ENCODE measurements at places on chromosomes 5 and 9.
A peak's percentile ranks its signal among the peaks of the same experiment; 100 is the strongest.

DNA sequence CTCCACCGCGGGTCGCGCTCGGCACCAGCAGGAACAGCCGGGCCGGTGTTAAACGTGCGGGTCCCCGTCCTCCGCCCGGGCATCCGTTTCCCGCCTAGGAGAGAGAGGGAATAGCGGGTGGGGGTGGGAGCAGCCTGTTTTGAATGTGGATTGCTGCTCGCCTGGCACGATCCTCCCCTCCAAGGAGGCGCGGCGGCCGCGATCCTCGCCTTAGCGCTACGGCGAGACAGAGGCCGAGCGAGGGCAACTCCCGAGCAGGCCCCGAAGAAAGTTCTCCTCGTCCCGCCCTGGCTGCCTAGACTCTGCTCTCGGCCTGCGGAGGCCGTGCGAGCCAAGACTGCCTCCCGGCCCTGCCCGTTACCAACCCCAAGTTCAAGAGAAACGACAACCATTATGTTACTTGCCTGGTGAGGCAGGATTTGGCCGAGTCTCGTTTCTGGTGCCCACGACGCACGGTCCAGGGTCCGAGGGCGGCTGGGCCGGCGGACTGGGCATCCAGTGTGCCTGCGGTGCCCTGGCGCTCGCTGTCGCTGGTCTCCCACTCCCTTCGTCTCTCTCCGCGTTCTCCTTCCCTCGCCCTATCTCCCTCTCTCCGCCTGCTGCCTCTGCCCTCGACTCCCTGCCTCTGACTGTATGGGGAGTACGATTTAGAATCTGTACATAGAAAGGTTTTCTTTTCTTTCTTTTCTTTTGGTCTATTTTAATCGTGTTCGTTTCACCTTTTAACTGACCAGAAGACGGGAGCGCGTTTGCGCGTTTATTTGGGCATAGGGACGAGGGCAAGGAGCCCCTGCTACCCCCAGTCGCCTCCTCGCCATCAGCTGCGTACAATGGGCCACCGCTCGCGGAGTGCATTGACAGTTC, 724 bp downstream of the NR2F1-AS1 start:
- H3K27me3 ChIP-seq: peaks cover 31% of the 10 kb centered on the region
- peaks cover 2% of the 10 kb centered on the region for H3K4me1 ChIP-seq
- H3K4me3 ChIP-seq: no peak overlapping the region
- peak; percentile 52 for DNase-seq

- H3K36me3 ChIP-seq: no peaks in the 10 kb centered on the region
- peak; percentile 73 for DNase-seq
- peak overlapping the region; percentile 20 for H3K4me3 ChIP-seq
- no peaks in the 10 kb centered on the region for H3K27me3 ChIP-seq
- peak overlapping the region; percentile 69 for H3K27ac ChIP-seq
These were observed 6.9 kb upstream of the WDR5 start for GRCh38 chr9:134128727-134129679.

DNA sequence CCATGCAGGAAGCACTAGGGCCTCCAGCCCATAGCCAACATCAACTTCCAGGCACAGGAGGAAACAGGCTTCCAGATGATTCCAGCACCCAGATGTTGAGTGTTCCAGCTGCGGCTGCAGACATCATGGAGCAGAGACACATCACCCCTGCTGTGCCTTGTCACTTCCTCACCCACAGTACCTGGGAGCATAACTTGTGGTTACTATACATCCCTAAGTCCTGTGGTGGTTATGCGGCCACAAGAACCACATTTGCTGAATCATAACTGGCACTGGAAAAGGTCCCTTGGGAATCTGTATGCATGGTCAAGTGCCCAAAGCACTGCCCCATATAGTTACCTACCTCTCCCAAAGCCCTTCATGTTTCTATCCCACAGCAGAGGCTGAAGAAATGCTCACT, 56.6 kb downstream of the WHRN start:
- DNase-seq: no peak
- no peaks in the 10 kb centered on the region for H3K4me1 ChIP-seq
- no peak overlapping the region for H3K27ac ChIP-seq
- H3K4me3 ChIP-seq: no peak overlapping the region
- H3K27me3 ChIP-seq: peaks cover 1% of the 10 kb centered on the region

DNA sequence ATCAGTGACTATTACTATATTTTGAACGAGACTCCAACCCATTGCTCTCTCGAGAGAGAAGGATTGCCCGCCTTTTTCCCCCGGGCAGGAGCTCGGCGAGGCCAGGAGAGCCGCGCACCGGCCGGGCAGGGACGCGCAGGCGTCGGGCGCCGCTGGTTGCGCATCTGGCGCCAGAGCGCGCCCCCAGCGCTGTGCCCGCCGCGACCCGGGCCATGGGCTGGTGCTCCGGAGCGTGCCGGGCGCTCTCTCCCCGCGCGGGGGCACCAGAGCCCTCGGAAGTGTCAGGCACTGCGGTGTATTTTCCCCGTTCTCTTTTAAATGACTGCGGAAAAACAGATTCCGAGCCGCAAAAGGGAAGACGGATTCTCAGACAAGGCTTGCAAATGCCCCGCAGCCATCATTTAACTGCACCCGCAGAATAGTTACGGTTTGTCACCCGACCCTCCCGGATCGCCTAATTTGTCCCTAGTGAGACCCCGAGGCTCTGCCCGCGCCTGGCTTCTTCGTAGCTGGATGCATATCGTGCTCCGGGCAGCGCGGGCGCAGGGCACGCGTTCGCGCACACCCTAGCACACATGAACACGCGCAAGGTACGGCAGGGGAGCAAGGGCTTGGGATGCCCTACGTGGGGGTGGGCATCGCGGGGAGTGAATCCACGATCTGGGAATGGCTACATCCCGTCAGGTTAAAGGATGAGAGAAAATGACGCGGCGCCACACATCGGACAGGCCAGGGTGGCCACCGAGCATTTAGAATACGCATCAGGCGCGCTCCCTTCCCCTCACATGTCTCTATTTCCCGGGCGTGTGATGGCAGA, 1.1 kb upstream of the NTRK2 start:
- H3K27me3 ChIP-seq: peaks cover 7% of the 10 kb centered on the region
- H3K27ac ChIP-seq: no peak overlapping the region
- H3K4me1 ChIP-seq: peaks cover 4% of the 10 kb centered on the region
- peak overlapping the region; percentile 89 for H3K4me3 ChIP-seq

GRCh38 chr5:66861402-66861801, 265.2 kb downstream of the MAST4 start:
- no peak overlapping the region for H3K4me3 ChIP-seq
- H3K36me3 ChIP-seq: no peaks in the 10 kb centered on the region
- no peak overlapping the region for H3K27ac ChIP-seq
- no peak for DNase-seq
- H3K27me3 ChIP-seq: peaks cover 3% of the 10 kb centered on the region
- peaks cover 2% of the 10 kb centered on the region for H3K4me1 ChIP-seq

DNA sequence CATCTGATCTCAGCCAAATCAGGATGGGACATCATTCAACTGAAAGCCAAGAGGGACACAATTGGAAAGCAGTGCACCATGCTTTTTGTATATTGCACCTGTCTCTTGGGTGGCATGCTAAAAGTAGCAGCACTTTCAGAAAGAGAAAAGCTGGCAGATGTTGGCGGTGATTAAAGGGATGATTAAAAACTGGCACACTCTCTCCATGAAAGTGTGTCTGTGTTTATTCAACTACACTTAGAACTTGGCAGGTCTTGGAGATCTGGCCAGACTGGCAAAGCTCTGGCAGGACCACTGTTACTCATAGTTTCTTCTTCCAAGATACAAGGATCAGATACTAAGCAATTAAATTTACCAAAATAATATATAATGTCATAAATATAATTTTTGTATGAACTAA, 112.9 kb upstream of the ELAVL2 start:
- no peak for DNase-seq
- no peak overlapping the region for H3K4me3 ChIP-seq
- no peaks in the 10 kb centered on the region for H3K27me3 ChIP-seq
- peaks cover 10% of the 10 kb centered on the region for H3K36me3 ChIP-seq
- H3K4me1 ChIP-seq: no peaks in the 10 kb centered on the region
- no peak overlapping the region for H3K27ac ChIP-seq

DNA sequence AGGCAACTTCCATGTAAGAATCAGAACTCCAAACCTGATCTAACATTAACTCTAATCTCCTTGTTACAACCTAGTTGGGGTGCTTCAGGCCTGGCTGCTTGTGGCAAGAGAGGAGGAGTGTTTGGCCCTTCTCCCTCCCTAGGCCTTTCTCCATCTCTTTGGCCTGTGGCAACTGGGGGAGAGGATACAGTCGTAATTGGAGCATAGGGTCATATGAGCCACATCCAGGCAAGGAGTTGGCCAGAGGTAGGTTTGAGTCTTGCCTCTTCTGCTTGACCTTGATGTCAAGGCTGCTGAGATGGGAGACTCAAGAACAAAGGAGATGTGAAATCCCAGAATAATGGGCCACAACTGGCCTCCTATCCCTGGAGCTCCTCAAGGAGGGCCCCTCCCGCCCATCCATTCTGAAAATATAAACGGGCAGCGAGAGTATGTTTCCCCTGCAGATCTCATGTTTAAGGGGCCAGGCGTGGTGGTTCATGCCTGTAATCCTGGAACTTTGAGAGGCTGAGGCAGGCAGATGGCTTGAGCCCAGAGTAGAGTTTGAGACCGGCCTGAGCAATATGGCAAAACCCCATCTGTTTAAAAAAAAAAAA, 59.3 kb upstream of the ANGPTL2 start:
- H3K27ac ChIP-seq: no peak overlapping the region
- no peak overlapping the region for H3K4me3 ChIP-seq
- peak; percentile 8 for DNase-seq
- peaks cover 8% of the 10 kb centered on the region for H3K27me3 ChIP-seq
- H3K36me3 ChIP-seq: no peaks in the 10 kb centered on the region

- no peak for DNase-seq
- H3K27me3 ChIP-seq: no peaks in the 10 kb centered on the region
- H3K4me1 ChIP-seq: peaks cover 5% of the 10 kb centered on the region
- no peaks in the 10 kb centered on the region for H3K36me3 ChIP-seq
- H3K27ac ChIP-seq: no peak overlapping the region
These were observed 328.7 kb downstream of the MARCHF11 start for GRCh38 chr5:15850939-15851341.

DNA sequence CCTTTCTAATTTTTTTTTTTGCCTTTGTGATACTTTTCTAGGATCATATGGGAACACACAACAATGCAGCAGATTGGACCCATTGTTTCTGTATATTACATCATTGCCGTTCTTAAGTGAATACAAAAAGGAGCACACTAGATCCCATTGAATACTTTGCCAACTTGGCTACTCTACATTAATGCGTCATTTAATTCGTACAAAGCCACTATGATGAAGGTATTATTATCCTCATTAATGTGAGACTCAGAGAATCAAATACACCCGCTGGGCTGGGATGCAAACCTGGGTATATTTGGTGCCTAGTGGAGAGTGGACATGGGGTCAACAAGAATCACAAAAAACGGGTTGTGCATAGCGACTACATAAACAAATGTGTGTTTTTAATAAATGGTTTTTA, 31.9 kb downstream of the OR2K2 start:
- DNase-seq: no peak
- H3K27me3 ChIP-seq: no peaks in the 10 kb centered on the region
- no peak overlapping the region for H3K27ac ChIP-seq

- peak overlapping the region; percentile 80 for H3K4me3 ChIP-seq
- no peak for DNase-seq
- H3K27ac ChIP-seq: peak overlapping the region; percentile 22
- peaks cover 3% of the 10 kb centered on the region for H3K4me1 ChIP-seq
- H3K36me3 ChIP-seq: no peaks in the 10 kb centered on the region
- H3K27me3 ChIP-seq: peaks cover 15% of the 10 kb centered on the region
These were observed 992 bp downstream of the SPACA9 start for GRCh38 chr9:132879457-132880323.

- H3K27me3 ChIP-seq: peaks cover 4% of the 10 kb centered on the region
- H3K4me1 ChIP-seq: peaks cover 8% of the 10 kb centered on the region
- H3K27ac ChIP-seq: no peak overlapping the region
These were observed 71.1 kb upstream of the NEURL1B start for GRCh38 chr5:172569861-172570558.

- H3K4me1 ChIP-seq: peaks cover 7% of the 10 kb centered on the region
- H3K4me3 ChIP-seq: no peak overlapping the region
- no peaks in the 10 kb centered on the region for H3K36me3 ChIP-seq
- no peak for DNase-seq
- H3K27me3 ChIP-seq: no peaks in the 10 kb centered on the region
These were observed 1081.6 kb upstream of the ACO1 start for GRCh38 chr9:31302620-31303418.

DNA sequence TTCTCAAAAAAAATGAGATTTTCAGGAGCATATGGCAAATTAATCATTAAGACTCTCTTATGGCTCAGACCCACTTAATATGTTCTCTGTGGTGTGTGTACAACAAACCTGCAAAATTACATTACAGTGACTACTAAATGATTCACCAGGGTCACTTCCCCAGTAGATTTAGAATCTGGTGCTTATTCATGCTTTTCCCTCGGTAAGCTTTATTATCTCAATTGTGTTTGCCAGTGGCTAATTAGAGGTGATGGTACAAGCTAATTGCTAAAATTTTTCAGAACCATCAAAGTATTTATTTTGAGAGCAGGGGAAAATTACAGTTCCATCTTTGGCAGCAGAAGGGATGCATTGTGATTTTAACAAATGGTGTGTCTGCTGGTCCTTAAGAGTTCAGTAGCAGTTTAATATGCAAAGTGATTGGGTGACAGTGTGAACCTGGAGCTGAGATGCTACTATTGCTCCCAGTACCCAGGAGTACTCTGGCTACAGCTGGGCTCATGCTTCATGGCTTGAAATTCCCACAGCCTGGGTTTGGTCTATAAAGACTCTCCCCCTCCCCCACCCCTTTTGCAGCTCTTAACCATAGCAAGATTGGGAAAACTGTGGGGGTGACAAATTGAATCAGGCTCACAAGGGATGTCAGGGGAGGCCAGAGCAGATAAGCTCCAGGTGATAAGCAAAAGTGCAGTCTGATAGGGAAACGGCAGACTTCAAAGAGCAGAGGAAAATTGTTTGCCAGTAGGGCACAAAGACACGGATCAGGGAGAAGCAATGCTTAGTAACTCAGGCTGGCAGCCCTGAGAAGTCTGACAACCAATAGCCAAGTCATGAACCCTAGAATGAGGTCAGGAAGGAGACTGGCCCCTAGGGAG, 92.8 kb upstream of the RAD23B start:
- no peak for DNase-seq
- peak overlapping the region; percentile 27 for H3K4me3 ChIP-seq
- H3K27ac ChIP-seq: peak overlapping the region; percentile 50
- no peaks in the 10 kb centered on the region for H3K36me3 ChIP-seq
- H3K27me3 ChIP-seq: peaks cover 2% of the 10 kb centered on the region

DNA sequence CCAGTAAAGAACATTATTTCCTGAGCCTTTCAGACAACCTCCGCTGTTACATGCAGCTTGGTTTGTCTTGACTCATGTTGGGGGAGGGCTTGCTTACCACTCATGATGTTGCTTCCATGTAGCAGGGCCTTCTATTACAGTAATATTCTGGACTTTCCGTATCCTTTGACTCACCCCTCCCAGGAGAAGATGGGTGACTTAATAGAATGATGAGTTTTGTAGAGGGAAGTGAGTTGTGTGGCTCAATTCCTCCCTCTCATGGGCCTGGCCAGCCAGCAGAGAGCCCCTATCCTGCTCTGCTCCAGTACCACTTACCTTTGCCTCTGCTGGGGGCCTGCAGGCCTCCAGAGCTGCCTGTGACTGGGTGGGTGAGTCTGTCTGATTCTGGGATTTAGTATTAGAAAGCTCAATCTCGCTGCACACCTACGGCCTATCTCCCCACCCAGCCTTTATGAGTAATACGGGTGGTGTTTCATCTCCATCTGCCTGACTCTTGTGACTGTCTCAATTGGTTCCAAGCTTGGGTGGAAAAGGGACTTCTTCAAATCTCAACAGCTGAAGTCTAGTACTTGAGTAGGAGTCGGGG, 52.6 kb upstream of the KLF9 start:
- no peak for DNase-seq
- no peaks in the 10 kb centered on the region for H3K4me1 ChIP-seq
